NCI-H524 treated with DMSO at 0.1 percent for 48 hours (cell line): ENCODE measurements at places on chromosomes 2 and 18.

DNA sequence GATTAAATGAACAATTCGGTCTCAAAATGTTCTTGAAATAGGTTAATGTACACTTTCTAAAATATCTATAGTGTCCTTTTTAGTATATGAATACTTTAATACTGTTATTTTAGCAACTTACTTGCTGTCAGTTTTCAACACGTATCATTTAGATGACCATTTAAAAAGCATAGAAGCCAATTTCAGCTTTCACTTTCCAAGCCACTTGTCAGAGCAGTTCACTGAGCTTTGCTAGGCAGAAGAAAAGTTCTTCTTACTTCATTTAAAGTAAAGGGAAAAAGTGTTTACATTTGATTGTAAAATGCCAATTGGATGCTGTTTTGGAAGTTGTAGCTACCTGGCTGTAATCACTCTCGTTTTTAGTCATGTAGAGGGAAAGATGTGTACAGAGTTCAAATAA, 126.0 kb downstream of the KCNH7 start:
- no peak for DNase-seq

GRCh38 chr2:240947607-240948006, 41.5 kb downstream of the CROCC2 start:
- DNase-seq: no peak

DNA sequence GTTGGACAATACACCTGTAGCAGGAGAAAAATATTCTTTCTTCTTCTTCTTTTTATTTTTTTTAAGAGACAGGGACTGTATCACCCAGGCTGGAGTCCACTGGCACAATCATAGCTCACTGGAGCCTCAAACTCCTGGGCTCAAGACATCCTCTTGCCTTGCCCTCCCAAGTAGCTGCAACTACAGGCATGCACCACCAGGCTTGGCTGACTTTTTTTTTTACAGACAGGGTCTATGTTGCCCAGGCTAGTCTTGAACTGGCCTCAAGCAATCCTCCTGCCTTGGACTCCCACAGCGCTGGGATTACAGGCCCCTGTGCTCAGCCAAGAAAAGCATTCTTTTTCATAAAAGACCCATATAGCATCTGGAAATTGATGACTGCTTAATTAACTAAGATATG, 17.1 kb upstream of the ARHGAP28 start:
- DNase-seq: no peak

DNA sequence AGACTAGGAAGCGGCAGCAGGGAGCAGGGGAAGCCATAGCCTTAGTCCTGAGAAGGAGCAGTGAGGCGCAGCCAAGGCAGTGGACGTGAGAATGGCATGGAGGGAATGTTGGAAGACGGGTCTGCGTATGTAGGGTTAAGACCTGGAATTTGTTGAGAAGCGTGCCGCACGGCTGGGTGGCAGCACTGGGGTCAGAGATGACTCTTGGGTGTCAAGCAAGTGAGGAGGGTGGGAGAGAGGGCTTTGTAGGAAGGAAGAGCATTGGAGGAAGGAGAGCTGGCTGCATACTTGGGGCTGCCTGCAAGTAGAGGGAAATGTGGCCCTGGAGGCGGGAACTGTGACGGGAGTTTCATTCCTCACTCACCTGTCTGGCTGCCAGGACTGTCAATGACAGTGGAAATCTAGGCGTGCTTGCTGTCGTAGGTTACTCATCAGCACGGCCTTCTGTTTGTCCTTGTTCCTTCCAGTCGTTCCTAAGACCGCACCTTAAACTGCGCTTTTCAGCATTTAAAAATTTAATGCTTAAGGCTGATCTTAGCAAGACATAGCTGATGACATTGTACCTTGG, 108.0 kb downstream of the ITGB1BP1 start:
- no peak for DNase-seq

DNA sequence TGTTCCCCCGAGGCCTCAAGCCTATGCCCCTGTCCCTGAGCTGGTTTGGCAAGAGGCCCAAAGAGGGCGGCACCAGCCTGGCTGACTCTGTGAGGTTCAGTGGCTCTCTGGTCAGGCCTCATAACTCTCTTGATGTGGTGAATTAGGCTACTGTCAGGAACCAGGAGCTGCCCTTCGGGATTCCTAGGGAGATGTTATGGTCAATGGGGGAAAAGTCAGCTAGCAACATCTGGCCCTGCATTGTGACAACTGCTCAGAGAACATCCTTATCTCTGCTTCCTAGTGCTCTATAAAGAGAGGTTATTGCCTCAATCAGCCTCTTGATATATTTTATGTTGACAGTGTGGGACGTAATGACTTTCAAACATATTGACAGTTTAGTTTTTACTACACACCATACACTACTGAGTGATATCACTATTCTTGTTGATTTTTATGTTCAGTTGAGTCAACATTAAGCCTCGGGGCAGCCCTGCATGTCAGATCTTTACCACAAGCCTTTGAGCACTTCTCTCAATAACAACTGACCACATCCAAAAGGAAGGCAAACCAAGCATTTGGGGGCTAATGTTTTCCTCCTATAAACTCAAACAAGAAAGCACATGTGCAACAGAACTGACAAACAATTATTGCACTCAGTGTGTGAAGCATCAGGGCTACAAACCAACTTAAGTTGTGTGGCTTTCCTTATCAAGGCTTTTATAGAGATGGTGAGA, 448.3 kb upstream of the SLC14A2 start:
- DNase-seq: no peak

DNA sequence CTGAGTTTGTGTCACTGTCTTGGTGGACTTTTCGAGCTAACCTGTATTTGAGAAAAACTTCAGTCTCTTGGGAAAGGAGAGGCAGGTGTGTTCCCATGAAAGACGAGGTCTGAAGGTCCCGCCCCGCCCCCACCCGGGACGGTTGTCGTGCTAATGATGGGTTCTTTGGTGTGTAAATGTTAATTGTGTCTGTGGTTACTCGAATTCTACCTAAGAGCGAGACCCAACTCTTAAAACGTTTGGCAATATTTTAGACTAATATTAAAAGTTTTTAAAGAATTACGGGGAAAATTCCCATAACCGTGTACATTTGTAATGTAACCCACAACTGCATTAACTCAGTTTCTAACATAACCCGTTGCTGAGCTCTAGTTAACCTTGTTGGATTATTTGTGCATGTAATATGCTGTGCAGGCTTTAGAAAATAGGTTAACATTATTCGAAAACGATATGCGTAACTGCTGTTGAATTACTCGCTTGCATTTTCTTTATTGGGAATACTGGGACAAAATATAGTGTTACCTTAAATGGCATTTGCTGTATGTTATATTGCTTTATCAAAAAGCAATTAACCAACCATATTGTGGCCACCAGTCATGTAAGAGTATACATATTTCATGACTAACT, 833 bp downstream of the EPB41L5 start:
- no peak for DNase-seq

DNA sequence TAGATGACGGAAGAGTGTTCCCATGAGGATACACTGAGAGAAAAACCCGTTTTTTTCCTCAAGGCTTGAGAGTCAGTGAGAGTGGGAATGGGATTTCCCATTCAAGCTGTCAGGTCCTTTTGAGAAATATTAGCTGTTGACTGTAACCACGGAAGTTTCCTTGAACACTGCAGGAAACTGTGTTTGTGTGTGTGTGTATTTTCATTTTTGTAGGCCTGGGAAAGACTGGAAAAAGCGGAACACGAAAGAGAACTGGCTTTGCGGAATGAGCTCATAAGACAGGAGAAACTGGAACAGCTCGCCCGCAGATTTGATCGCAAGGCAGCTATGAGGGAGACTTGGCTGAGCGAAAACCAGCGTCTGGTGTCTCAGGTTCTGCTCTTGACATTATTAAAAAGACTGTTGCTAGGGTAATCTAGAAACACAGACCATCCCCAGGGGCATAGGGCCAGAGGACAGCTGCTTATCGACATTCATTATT, 98.8 kb upstream of the EML6 start:
- DNase-seq: no peak

DNA sequence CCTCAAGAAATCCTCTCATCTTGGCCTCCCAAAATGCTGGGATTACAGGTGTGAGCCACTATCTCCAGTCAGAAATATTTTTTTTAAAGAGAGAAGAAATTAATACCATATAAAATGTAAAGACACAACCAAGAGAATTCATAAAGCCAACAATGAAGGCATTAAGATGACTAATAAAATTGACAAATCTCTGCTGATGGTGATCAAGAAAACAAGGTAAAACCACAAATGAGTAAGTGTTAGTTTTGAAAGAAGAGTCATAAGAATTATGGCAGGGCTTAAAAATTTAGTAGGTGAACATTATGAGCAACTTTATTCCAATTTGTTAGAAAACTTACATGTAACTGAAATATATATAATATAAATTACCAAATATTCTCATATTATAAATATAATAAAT, 752.8 kb upstream of the CELF4 start:
- no peak for DNase-seq

DNA sequence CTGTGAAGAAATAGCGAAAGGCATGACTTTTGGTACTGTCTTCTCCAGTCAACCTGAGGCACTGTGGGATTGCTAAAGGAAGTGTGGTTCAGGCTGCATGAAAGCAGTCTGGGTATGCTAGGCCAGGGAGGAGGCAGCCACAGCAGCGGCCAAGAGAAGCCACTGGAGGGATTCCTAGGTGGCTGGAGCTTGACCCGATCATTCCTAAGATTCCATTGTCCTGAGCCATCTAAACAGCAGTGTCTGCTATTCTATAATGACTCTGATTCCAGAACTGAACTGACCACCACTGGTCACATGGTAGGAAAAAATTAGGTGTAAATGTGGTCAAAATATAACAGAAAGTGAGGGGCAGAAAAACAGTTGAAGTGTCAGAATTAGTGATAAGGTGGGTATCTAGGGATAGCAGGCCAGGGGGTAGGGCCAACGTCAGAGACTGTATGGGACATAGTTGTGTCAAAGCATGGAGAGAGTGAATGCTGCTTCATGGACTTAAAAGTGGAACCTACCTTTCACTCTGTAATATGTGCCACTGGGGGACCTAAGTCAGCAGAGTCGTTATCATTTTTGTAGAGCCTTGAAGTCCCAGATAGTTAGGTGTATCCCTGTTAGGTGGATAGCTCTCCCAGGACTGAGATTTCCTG, 204.6 kb downstream of the CTNNA2 start:
- no peak for DNase-seq

- no peak for DNase-seq
Observed at GRCh38 chr18:23540867-23541266, 37.6 kb downstream of the RMC1 start.

- no peak for DNase-seq
Observed at GRCh38 chr2:3270095-3270478, 107.5 kb downstream of the EIPR1 start.

GRCh38 chr2:128195435-128195984, 104.5 kb downstream of the UGGT1 start:
- no peak for DNase-seq

GRCh38 chr2:98455494-98455976, 10.9 kb downstream of the INPP4A start:
- no peak for DNase-seq

- no peak for DNase-seq
Observed at GRCh38 chr2:148978026-148978685, 60.3 kb upstream of the LYPD6B start.

DNA sequence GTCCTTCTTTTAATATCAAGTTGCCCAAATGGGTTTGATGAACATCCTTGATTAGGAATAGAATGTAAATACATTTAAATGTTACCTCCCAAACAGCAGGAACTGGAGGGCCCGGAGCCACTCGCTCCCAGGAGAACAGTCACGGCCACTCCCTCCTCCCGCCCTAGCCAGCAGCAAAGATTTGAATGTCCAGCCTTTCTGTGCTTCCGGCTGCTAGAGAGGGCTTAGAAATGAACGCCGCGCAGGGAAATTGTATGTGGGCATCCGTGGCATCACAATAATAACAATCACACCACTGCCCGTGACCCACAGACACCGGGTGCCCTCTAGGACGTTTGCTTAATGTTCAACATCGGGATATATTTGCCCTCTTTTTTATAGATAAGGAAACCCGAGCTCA, 164.9 kb upstream of the SALL3 start:
- no peak for DNase-seq

- DNase-seq: no peak
Observed at GRCh38 chr2:29245742-29246382, 130.6 kb downstream of the CLIP4 start.

- no peak for DNase-seq
Observed at GRCh38 chr2:228658998-228659397, 477.5 kb upstream of the SPHKAP start.

DNA sequence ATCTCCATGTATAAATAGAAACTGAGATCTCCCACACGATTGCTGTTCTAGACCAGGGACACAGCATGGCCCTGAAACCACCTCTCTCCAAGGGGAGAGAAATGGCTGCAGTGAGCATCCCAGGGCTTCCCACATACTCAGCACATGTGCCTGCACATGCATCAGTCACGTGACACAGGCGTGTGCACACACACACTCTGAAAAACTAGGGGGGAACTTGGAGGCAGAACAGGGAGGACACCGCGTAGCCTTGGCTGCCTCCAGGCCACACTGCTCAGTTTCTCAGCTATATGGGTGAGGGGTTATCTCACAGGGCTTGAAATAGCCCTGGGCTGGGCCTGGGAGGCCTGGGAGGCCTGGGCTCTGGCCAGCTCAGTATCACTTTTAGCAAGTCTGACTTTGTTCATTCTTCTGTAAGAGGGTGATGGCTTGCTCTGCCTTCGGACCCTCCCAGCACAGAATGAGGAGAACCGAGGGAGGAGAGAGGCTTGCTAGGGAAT, 66.9 kb downstream of the EMX1 start:
- DNase-seq: no peak

GRCh38 chr2:183359867-183360266, 235.6 kb downstream of the NUP35 start:
- no peak for DNase-seq

GRCh38 chr2:33502025-33502424, 25.6 kb downstream of the RASGRP3 start:
- DNase-seq: no peak

GRCh38 chr2:54258166-54258565, 2.1 kb upstream of the TSPYL6 start:
- no peak for DNase-seq

GRCh38 chr2:206040525-206040924, 45.4 kb downstream of the INO80D start:
- no peak for DNase-seq

- no peak for DNase-seq
Observed at GRCh38 chr2:43402002-43402401, 175.6 kb upstream of the ZFP36L2 start.

DNA sequence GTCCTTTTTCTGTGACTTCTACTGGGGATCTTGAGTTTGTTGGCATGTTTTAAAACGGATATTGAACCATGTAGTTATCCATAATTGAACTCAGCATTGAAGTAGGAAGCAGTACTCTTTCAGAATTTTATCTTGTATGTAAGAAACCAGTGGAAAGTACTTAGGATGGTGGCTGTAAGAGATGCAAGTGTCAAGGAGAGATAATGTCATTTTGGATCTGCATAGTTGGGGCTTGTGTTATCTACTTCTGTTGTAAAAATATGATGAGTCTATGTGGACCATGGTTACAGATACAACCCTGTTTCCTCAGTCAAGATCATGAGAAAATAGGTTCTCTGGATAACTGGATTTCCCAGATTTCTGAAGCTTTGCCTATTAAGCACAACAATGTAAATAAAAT, 113.7 kb downstream of the NAB1 start:
- DNase-seq: no peak

GRCh38 chr2:233848276-233848675, 6.1 kb downstream of the HJURP start:
- DNase-seq: no peak
